ENCODE measurements at places on chromosomes 2 and 18. TPM values are rescaled to one million over a fixed set of nuclear protein-coding genes. Genes with fewer than 3 reads are reported as not detected.

The REG3G gene
- total RNA-seq: not detected

The LIMS4 gene
- 2.8 TPM for total RNA-seq

The RIT2 gene
- not detected for total RNA-seq

DNA sequence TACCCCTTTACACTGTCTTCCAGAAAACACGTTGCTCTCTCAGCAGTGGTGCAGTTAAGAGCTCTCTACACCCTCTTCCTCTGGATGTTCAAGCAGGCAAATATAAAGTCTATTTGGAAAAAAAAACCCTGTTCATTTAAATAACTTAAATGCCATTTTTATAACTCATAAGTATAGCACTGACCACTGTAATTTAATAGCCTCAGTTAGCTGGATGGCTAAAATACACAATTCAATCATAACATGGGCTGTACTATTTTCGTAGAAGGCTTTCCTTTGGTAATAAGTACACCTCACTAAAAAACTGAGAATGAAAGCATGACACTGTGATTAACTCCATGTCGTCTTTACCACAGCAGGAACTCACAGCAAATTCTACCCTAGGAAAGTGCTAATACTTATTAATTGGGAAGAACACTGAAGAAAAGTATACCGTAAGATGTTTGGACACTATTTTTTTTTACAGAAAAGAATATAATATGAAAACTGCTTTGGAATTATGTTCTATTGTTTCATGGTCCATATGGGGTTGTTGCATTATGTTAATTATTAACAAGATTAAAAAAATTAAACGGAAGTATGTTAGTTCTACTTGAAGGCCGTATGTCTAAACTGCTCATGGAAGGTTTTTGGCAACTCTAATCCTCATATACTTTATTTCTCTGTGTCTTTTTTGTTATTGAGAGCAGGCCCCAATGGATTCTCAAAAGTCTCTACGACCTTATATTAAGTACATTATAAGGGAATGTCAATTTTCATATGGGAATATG is 269.1 kb downstream of the ZNF385B start:
- no peak for DNase-seq

GRCh38 chr2:204074456-204074855 is 137.9 kb downstream of the ICOS start:
- no peak for DNase-seq

GRCh38 chr2:23767876-23768621 is 158.9 kb downstream of the ATAD2B start:
- no peak for DNase-seq

GRCh38 chr2:184877909-184878308 is 279.6 kb downstream of the ZNF804A start:
- no peak for DNase-seq

GRCh38 chr18:23540867-23541266 is 37.6 kb downstream of the RMC1 start:
- DNase-seq: no peak

Data from left ventricle myocardium superior (tissue), 1 donor.